ENCODE measurements at places on chromosomes 6 and 20. TPM values are rescaled to one million over a fixed set of nuclear protein-coding genes. Genes with fewer than 3 reads are reported as not detected.

The PRICKLE4 gene
- total RNA-seq: 5.5 TPM

The MATN4 gene
- 0.54 TPM for total RNA-seq

The SLC35D3 gene
- not detected for total RNA-seq

The PAK5 gene
- not detected for total RNA-seq

The RSPO3 gene
- total RNA-seq: not detected

The SSTR4 gene
- 0.43 TPM for total RNA-seq

The CST2 gene
- total RNA-seq: not detected

The ALDH8A1 gene
- total RNA-seq: 0.11 TPM

The TNF gene
- total RNA-seq: 1.2 TPM

The BACH2 gene
- total RNA-seq: 2.1 TPM

The HFE gene
- total RNA-seq: 10.6 TPM

The SYCP2L gene
- 0.11 TPM for total RNA-seq

Data from placental epithelial cell (primary cell).